ENCODE measurements at places on chromosomes 12 and 14.

DNA sequence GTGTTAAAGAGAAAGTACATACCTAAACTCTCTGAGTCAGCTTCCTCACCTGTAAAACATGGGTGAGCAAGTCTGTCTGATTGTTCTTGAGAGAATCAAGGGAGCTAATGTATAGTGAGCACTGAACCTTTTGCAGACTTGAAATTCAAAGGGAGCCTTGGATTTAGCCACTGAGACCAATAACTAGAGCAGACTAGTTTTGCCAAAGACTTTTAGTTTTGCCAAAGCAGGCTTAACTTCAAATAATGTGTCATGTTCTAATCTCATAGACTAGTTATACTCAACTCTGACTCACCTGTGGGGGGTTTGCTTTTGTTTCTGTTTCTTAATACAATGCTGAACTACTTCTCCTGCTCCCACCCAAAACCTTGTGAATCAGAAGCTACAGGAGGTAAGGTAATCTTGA lies 123.7 kb downstream of the SLC25A21 start:
- DNase-seq: no peak

DNA sequence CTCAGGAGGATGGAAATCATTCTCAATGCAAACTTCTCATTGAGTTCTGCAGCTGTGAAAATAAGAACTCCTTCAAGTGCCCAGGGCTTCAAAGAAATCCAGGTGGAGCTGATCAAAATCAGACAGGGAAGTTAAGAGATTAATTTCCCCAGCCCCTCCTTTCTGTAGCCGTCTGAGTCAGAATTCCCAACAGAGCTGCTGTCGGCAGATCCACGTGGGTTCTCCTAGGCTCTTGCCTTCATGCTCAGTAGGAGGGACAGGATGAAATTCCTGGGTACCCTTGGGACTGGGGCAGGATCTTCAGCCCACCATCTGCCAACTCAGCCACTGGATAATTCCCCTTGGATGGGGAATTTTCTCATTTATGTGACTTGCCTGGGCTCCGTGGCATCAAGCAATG lies 13.3 kb downstream of the TGFB3 start:
- no peak for DNase-seq

DNA sequence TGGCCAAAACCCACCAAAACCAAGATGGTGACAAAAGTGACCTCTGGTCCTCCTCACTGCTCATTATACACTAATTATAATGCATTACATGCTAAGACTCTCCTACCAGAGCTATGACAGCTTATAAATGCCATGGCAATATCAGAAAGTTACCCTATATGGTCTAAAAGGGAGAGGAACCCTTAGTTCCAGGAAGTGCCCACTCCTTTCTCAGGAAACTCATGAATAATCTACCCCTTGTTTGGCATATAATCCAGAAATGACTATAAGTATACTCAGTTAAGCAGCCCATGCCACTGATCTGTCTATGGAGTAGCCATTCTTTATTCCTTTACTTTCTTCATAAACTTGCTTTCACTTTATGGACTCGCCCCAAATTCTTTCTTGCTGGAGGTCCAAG lies 43.0 kb upstream of the FUT8 start:
- DNase-seq: no peak

- DNase-seq: no peak
Measured at GRCh38 chr12:3752096-3752709, 706 bp downstream of the CRACR2A start.

DNA sequence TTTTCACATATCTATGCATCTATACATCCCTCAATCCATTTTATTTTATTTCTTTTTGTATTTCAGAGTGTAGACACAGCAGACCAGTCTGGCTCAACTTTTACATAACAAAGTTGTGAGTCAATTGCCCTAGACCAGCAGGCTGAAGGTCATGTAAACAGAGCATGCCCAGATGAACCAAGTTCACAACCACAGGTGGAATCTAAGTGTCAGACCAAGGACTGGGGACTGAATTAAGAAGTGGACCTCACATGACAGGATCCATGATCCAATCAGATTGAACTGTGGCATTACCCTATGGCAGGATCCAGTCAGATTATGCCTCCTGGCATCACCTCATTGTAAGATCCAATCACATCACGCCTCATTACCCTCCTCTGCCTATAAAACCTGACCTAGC lies 455.8 kb downstream of the SOX5 start:
- DNase-seq: no peak

DNA sequence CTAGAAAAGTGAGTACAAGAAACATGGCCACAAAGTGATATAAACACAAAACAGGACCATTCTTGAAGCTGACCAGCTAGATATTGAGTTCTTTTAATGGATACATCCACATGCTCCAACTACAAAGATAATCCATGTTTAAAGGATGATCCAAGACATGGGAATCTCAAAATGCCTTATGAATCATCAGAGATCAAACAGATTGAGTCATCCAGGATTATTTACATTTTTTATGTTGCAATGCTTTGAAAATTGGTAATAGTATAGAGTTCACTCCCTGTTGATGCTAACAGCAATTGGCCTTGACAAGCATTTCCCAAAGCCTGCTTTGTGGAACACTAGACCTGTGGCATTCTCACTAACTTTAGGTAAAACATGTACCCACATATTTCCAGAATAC lies 293.0 kb upstream of the TBX3 start:
- no peak for DNase-seq

DNA sequence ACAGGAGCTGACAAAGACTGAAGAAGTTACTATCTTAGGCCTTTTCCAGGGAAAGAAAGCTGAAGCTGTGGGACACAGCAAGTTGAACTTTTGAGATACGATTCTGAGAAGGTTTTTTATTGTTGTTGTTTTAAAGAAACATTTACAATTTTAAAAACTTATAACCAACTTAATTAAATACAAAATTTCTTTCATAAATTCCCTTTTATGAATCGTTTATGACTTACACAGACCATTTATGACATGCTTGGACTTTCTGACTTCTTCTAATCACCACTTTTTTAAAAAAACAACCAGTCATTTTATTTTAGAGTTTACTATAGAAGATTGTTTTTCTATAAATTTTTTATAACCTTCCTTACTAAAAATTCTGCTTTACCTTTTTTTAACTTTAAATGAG lies 68.7 kb downstream of the DHRS2 start:
- DNase-seq: no peak

DNA sequence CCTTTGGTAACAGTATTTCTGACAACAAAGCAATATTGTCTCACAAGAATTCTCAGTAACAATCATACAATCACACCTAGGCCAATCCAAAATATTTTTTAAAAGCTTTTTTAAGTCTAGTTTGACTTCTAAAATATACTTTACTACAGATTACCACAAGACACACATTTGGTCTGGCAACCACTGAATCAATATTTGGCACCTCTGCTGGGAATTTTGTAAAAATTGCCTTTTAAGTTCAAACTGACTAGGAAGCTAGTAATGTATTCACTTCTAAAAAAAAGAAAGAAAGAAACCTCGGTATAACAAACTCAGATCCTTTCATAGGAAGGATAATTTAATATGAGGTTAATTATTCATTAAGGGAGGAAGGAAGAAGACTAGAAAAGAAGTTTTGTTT lies 18.2 kb upstream of the ETV6 start:
- DNase-seq: no peak

- DNase-seq: no peak
Measured at GRCh38 chr14:78530078-78530477, 359.9 kb downstream of the NRXN3 start.

DNA sequence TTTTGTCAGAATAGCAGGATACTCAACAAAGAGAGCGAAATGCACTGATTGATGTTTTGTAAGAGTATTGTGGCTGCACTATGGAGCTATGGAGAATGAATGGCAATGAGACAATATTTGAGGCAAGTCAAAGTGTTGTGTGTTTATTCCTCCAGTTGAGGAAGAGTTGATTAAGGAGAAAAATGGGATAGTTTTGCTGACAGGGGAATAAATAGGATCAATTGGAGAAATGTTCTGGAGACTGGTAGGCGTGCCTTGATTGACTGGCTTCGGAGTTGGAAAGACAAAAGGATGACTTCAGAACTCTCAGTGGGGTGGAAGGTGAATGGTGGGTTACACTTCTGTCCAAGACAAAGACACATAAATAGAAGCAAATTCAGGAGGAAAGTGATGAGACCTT lies 1254.9 kb upstream of the TMEM132C start:
- DNase-seq: no peak

GRCh38 chr14:44912041-44912869 lies 49.5 kb downstream of the KLHL28 start:
- DNase-seq: no peak

All from esophagus squamous epithelium (tissue), 5 donors.